ENCODE measurements at places on chromosomes 3 and 15.

DNA sequence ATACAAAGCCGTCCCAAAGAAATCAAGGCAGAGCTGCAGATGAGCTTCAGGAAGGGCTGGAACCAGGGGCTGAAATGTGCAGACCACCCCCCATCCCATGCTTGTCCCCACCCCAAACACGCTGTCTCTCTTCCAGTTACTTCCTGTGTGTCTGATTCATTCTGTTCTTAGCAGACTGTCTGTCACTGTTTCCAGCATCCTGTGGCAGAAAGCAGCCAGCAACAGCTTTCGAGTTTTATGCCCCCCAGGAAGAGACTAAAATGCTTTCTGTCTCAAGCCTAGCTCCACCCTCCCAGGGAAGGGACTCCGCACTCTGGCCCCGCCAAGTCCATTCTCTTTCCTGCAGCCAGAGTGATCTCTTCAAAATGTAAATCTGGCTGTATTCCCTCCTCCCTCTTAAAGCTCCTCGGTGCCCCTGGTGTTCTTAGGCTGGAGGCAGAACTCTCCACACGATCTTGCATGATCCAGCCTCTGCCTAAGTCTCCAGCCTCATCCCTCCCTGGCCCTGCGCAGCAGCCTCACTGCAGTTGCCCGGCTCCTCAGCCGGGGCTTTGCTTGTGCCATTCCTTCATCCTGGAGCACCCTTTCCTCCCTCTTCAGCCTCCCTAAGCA is 41.5 kb downstream of the HRH1 start:
- no peak for DNase-seq

GRCh38 chr3:186487819-186488218 is 56.4 kb downstream of the CRYGS start:
- no peak for DNase-seq

DNA sequence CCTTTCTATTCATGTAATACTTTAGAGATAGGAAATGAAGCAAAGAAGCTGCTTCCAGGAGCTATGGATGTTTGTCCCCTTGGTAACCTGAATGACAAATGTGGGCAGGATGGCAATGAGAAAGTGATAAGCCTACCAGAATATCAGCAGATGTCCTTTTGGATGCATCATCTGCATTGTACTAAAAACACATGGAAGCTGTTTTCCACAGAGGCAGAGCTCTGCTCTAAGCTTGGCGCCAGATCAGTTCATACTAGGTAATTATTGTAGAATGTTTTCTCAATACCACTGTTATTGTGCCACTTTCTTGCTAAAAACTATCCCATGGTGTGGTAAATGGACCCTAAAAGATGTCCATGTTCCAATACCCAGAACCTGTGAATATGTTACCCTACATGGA is 100.2 kb downstream of the DTWD1 start:
- no peak for DNase-seq

GRCh38 chr15:31016446-31016915 is 25.1 kb upstream of the MTMR10 start:
- no peak for DNase-seq

DNA sequence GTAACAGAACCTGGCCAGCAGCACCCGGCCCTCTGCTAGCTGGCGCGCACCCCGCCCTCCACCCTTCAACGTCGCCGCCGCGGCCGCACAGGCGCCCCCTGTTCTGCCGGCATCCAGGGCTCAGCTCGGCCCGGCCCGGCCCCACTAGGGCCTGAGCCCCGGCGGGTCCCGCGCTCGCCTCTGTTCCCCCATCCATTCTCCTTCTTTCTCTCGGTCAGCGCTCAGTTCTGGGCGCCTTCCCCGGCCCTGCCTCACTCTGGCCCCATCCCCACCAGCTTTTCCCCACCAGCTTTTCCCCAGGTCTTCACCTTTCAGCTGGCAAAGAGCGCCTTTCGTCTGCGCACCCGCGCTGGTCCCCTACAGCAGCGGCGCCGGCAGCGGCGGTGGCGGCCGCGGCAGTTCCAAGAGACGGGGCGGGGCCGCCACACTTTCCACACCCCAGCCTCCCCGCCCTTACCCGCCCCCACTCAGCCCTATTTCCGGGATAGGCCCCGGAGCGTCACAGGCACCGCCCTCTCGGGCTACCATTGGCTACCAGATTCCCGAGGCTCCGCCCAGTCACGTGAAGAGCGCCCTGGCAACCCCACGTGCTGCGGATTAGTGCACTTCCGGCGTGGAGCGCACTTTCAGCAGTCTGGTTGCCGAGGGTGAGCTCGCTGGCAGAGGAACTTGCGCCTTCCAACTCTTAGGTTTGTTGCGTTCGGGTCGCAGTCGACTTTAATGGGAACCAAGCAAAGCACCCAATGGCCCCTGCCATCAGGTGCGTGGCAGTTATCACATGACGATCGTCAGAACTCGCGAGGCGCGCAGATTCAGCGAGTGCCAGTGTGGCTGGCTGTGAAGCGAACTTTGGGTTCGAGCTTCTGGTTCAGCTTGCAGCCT is at the start of gene EIF5A2:
EIF5A2 (minus strand) TSS at position 403 of the 882 bp plus-strand sequence. CDS start 831 bp downstream, outside the sequence.
- DNase-seq = peak; percentile 90

DNA sequence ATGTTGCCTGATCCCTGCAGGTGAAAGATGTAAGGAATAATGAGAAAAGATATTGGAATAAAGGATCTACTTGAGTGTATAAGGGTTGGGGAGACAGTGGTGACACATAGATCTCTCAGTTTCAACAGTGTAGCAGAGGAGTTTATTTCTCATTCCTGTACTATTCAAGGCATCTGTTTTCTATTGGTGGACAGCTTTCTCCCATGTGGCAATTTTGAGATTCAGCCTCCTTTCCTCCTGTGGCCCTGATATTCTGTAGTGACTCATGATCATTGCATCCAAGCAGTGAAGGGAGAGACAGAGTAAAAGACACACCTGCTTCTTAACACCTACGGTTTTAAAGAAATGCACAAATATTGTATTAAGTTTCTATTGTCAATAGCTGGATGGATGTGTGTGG is 327.6 kb downstream of the GRM7 start:
- no peak for DNase-seq

- DNase-seq = peak; percentile 19
Observed at GRCh38 chr3:194487289-194488054, 670 bp upstream of the ATP13A3 start.

GRCh38 chr3:143956838-143957237 is 14.8 kb upstream of the DIPK2A start:
- no peak for DNase-seq

DNA sequence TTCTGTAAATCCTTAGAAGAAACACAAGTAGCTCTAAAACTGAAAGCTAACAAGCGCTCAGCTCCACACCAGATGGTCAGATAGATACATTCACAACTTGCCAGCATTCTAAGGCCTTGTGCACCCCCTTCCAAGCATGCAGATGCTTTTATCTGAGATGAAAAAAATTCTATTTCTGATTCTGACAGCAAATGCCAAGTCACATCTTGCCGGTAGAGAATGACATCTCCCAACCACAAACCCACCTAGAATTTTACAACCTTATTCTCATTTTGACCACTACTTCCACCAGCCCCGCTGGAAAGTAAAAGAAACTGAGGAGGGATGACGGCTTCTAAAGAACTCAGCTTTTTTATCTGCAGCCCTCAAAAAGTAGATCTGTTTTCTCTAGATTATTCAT is 57.7 kb downstream of the SUMF1 start:
- DNase-seq = no peak

DNA sequence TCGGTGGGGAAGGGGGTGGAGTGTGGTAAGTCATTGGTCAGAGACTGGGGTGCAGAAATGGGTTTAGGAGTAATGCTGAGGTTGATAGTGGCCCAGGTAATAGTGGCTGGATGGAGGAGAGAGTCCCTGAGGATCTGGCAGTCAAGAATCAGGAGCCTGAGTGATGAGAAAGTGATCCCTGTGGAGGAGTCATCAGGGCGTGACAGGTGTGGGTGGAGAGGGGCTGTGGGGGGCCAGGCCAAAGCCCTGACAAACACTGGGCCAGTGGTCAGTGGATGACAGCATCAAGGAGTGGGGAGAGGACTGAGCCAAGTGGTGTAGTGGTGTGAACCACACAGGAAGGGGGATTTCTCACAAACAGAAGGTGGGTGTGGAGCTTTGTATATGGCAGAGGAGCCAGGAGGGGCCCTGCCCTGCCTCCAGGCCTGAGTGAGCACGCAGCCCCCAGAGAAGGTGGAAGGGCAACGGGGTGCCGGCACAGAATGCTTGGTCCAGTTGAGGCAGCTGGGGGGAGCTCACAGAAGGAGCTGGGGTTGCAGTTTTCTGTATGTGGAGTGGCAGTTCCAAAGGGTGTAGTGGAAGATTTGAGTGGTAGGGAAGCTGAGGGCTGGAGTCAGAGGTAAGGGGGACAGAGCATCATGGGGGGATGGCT is 77.1 kb downstream of the SPSB4 start:
- no peak for DNase-seq

DNA sequence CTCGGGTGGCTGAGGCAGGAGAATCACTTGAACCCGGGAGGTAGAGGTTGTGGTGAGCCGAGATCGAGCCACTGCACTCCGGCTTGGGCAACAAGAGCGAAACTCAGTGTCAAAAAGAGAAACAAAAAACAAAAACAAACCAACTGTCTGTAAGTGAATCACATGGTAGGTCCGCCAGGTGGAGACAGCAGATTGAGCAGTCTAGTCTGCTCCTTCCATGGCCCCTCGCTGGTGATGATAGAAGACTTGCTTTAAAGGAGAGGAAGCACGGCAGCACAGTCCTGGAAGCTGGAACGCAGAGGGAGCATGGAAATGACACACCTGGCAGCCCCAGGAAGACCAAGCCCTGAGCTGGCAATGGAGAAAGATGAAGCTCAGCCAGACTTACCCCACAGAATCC is 31.4 kb upstream of the MGLL start:
- DNase-seq = no peak

- DNase-seq = no peak
Observed at GRCh38 chr15:68630211-68630555, 51.4 kb downstream of the CORO2B start.

DNA sequence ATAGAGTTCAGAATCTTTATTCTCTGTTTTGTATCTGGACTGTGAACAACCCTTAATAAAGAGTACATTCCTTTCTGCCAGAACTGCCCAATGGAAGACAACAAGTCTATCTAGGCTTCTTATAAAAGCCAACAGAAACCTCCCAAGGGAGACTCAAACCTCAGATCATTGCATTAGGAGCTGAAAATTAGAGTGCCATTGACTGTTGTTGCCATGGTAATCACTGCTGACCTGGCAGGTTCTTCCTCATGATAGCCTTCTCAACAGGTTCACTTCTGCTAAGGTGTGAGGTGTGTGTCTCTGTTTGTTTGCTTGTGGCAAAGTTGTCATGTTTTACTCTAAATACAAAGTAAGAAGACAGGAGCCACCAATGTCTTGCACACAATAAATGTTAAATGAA is 79.2 kb downstream of the TMEM108 start:
- DNase-seq = no peak

DNA sequence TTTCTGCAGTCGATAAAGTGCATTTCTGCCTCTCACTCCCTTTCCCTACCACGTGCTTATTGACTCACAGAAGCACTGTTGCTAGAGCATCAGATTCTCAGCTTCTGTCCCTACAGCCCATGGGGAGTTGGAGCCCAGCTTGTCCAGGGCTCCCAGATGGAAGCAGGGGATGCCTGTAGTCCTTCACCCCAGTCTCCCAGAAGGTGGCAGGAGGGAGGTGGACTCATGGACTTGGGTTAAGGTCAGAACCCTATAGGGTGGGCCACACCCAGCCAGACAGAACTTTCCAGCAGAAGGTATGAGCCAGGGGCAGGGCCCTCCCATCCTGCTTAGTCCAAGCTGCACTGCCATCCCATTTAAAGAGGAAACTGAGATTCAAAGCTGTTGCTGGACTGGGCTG is 33.1 kb upstream of the SEMA3F start:
- DNase-seq = no peak

- DNase-seq = no peak
Observed at GRCh38 chr3:1197051-1197450, 104.2 kb downstream of the CNTN6 start.

DNA sequence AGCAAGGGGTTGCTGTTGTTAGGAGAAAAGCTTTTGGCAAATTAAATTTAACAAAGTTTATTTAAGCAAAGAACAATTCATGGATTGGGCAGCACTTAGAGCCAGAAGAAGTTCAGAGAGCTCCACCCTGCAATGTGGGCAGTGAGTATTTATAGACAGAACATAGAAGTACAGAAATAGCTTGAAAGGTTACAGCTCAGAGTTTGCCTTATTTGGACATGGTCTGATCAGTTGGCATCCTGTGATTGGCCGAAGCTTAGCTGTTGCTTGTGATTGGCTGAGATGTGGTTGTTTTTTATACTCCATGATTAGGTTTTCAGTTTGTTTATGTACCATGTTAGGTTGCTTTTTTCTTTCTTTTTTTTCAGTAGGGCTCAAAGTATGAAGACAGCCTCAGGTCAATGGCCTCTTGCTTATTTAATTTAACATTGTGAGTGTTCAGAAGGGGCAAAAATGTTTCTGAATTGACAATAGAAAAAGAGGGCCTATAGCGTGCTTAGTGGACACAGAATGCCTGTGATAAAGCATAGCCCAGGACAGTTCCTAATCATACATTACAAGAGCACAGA is 293.8 kb downstream of the IGSF11 start:
- DNase-seq = no peak

DNA sequence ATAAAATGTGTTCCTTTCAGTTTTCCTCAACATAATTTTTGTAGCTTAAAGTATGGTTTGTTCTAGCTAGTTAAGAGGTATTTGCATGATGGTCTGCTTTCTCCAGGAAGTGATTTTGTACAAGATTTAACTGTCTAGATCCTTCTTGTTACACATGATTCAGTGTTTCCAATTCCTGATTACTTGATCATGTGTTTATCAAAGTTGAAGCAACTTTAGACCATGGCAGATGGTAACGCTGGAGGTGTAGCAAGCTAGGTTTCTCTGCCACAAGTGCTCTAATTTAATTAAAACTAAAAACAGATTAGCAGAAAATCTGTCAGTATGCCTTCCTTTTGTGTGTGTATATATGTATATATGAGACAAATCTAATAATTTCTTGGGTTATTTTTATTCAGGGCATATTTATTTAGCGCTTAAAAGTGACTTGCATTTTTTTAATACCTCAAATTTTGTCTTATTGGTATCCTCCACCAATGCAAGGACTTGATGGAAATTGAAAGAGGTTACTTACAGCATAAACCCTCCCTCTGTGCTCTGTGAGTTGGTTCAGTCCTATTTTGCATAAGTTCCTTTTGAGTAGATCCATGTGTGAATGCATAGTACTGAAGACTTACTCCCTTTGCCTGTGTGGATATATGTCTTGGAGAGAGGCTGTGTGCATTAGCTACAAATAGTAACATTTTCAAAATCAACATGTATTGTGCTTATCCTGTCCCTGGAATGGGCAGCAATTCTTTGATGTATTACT is 157.3 kb upstream of the CGNL1 start:
- DNase-seq = no peak

DNA sequence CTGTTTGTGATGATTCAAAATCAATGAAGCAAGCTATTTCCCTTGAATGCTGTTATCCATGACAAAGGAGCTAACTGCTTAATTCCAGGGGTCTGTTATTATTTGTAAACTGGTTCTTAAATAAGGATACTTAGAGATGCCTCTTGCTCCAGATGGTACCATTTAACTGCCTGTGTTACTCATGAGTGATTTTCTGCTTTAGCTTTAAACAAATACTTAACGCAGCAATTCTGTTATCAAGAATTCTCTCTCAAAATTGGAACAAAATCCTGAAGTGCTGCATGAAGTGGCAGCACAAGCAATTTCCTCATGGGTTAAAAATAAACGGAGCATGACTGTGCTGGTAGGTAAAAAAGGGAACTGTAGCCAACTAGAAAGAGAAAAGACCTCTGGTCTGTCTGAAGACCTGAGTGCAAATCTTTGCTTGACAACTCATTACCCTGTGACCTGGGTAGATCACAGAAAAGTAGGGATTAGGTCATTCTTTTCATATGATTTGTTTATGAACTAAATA is 62.5 kb upstream of the GBE1 start:
- DNase-seq = no peak

GRCh38 chr3:171011109-171011872 is 15.2 kb downstream of the SLC2A2 start:
- no peak for DNase-seq

GRCh38 chr15:38085114-38085513 is 150.7 kb downstream of the TMCO5A start:
- no peak for DNase-seq
